Adrenal gland (tissue), 19 donors: ENCODE measurements at places on chromosomes 13 and 19. TPM values are rescaled to one million over a fixed set of nuclear protein-coding genes. Genes with fewer than 3 reads are reported as not detected.
A peak's percentile ranks its signal among the peaks of the same experiment; 100 is the strongest.

ZNF471 gene
- total RNA-seq: 6.9 TPM

NAPSA gene
- total RNA-seq: 2.7 TPM

KIR3DL1 gene
- total RNA-seq: not detected

- peak overlapping the region; percentile 54 for H3K27ac ChIP-seq
- H3K4me3 ChIP-seq: no peak overlapping the region
- no peaks in the 10 kb centered on the region for H3K36me3 ChIP-seq
- H3K4me1 ChIP-seq: no peaks in the 10 kb centered on the region
Observed at GRCh38 chr19:10416380-10417257, 3.7 kb upstream of the PDE4A start.

GRCh38 chr19:6125571-6125989 is 9.9 kb upstream of the ACSBG2 start:
- no peaks in the 10 kb centered on the region for H3K27me3 ChIP-seq
- peak; percentile 57 for DNase-seq
- H3K4me1 ChIP-seq: no peaks in the 10 kb centered on the region
- H3K4me3 ChIP-seq: no peak overlapping the region
- no peak overlapping the region for H3K27ac ChIP-seq
